ENCODE measurements at places on chromosomes 3 and 15.

DNA sequence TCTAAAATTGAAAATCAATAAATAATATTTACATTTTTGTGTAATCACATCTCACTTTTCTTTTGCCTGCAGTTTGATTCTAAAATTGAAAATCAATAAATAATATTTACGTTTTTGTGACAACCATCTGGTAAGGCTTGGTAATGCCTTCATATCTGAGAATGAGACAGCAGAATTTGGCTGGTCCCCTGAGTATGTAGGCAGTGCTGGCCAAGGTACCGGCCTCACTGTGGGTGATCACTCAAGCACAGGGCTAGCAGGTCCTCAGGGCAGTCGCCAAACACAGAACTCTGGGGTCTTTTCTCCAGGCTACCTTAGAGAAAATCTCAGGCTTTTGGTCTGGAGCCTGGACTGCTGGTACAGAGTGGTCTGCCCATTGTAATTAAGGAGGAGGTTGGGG is 26.2 kb downstream of the RTP3 start:
- no peak for DNase-seq

GRCh38 chr3:183698756-183699155 is 1.2 kb downstream of the YEATS2 start:
- no peak for DNase-seq

DNA sequence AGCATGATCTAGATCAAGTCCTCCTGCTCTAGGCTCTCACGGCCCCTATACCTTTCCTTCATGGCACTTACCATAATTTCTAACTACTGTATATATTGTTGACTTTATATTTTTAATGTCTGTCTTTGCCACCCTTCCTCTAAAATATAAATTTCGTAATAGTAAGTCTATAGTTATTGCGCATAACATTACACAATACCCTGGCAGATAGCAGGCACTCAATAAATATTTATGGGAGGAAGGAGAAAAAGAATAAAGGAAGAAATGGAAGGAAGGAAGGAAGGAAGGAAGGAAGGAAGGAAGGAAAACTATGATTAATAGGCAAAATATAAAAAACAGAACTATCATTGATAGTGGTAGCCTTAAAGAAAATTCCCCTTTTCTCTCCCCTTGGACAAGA is 190.3 kb upstream of the LMCD1 start:
- no peak for DNase-seq

GRCh38 chr3:104785947-104786346 is 580.8 kb upstream of the ALCAM start:
- DNase-seq: no peak

DNA sequence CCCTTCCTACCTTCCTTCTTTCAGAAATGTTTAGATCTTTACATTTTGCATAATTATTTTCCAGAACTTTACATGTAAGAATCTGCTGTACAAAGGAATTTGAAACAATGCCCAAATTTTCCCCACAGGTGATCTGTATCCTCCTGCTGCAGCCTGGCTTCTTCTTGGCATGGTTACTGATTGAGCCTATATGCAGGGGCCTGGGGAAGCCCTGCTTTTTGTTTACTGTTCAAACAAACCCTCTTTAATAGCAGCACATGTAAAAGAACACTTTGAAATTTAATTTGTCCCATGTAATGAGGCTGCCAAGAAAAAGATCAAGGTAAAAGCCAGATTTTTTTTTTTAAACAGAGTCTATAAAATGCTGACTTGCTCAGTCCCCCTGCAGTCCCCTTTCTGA is 432.2 kb downstream of the TUSC7 start:
- DNase-seq: no peak

GRCh38 chr3:7585052-7585451 is 724.1 kb downstream of the GRM7 start:
- no peak for DNase-seq

GRCh38 chr15:51781506-51781905 is 30.1 kb downstream of the TMOD2 start:
- no peak for DNase-seq

- no peak for DNase-seq
These were observed 2.8 kb downstream of the GLCE start for GRCh38 chr15:69163141-69163669.

DNA sequence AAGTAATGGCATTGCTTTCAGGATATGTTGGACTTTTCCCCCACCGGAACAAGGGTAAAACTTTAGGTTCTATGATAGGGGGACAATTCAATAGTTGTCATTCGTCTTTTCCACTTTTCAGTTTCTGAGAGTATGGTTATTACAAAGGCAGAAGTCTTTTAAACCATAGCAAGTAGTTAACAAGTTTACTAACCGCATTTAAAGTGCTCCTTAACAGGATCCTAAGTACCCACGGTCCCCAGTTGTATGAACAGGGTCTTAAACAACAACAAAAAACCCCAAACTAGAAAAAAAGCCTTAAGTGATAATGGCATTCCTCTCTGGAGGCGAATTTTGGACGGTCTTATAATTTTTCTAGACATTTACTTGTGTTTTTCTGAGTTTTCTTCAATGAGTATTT is 831 bp downstream of the IFT57 start:
- no peak for DNase-seq
